ENCODE measurements at places on chromosomes 2 and 18.

GRCh38 chr2:158586491-158586890, 129.7 kb downstream of the PKP4 start:
- DNase-seq, result no peak

- DNase-seq, result no peak
Observed at GRCh38 chr18:25042641-25043051, 309.3 kb downstream of the ZNF521 start.

DNA sequence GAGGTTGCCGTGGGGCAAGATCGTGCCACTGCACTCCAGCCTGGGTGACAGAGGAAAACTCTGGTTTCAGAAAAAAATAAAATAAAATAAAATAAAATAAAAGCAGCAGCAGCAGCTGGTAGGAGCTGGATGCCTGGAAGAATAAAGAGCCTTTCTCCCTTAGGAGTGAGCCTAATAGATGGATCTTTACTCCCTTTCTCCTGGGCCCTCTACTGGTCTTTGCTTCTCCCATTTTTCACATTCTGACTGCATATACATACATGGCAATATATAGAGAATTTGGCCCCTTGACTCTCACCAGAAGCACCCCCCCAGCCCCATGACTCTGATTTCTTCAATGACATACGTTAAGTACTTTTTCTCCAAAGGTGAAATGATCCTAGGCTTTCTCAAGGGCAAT, 9.8 kb upstream of the MALT1 start:
- DNase-seq, result no peak

DNA sequence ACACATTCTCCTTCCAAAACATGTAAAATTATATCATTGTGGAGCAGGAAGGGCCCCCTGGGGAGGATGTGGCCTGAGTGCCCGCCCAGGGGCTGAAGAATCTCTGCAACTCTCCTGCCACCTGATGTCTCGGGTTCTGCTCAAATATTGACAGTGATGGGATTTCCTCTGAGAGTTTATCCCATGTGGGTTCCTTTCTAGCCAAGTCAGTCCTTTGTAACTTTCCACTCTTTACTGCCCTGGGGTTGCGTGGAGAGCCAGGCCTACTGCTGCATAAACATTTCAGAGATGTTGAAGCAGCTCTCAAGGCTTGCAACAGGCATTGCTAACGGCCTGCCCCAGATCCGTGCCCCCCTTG, 4.0 kb upstream of the RAB17 start:
- DNase-seq, result no peak

DNA sequence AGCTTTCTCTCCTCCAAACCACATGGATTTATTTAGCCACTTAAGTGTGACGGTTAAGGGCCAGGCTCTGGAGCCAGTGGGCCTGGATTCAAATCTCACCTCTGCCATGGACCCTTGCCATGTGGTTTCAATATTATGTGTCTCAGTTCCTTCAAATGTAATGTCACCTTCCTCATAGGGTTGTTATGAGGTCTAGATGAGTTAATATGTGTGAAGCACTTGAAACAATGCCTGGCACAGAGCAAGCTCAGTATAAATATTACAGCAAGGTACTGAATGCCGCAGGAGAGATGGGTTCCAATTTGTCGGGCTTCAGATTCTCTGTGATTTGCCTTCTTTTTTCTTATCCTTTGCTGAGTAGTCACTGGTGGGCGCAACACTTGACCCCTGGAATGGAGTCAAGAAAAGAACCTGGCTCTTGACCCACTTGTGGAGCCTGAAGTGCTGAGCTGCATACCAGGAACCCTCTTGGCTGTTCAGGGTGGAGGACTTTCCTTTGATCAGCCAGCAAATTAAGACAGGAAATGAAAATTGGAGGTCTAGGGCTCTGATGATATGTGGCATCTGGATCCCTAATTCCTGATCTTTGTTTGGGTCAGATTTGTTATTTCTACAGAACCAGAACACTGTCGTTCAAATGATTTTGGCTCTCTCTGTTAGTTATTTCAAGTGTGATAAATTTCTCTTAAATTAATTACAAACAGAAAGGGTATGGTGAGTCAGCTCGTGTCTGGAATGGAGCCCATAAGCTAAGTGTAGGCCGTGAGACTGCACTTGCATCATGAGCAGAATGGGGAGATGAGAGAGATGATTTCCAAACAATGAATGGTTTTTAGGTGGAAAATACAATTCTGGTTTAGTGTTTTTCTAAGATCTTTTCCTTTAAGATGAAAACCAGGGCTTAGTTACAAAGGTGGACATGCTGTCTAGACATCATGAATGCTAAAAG, 293.0 kb downstream of the KCNS3 start:
- no peak for DNase-seq

GRCh38 chr2:1676913-1677820, 67.1 kb downstream of the PXDN start:
- DNase-seq, result no peak

- DNase-seq, result no peak
Observed at GRCh38 chr2:33278245-33278943, 198.1 kb upstream of the RASGRP3 start.

GRCh38 chr2:219266886-219267285, 12.3 kb upstream of the DNAJB2 start:
- DNase-seq, result no peak

DNA sequence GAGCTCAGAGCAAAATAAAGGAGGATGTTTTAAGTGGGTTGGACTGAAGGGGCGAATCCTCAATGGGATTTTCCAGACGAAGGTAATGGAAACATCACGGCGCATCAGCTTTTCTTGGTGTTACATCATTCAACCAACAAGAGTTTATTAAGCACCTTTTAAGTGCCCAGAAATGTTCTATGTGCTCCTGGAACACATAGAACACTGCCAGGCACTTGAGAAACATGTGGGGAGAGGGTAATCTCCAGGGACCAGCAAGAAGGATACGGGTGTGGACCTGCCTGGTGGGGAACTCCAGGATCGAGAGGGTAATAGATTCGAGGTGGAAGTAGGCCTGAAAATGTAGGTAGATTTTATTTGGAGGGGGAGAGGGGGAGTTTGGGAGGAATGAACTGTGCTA, 168.6 kb downstream of the PRKCE start:
- no peak for DNase-seq

DNA sequence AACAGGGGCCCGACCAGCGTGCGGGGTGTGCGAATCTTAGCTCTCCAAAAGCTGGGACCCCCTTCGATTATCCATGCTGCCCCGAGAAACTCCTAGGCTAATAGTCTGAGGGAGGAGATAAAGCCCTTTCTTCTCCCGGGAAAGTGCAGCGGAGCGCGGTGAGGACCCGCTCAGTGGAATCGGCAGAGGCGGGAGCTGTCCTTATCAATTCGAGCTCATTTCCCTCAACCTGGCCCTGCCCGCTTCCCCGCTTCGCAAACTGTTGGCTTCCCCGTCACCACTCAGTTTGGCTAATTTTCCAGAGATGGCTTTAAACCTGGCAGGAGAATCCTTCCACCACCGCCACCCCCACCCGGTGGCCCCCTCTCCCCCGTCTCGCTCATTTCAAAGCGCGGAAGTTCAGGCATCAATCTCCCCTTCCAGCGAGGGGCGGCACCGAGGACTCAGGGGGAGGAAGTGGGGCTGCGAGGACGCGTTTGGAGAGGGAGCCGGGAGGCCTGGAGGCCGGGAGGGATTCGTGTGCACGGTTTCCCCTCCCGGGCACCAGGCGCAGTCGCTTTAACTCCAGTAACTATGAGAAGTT, 1.6 kb downstream of the KLHL14 start:
- DNase-seq, result no peak

GRCh38 chr2:102487761-102488462, 14.9 kb downstream of the SLC9A4 start:
- DNase-seq, result peak; percentile 58

- DNase-seq, result no peak
Observed at GRCh38 chr18:69999656-70000055, 52.0 kb upstream of the CD226 start.

- DNase-seq, result no peak
Observed at GRCh38 chr2:125424266-125424785, 1231.6 kb upstream of the GYPC start.

- no peak for DNase-seq
Observed at GRCh38 chr18:30376515-30376914, 666.0 kb downstream of the DSC3 start.

- DNase-seq, result no peak
Observed at GRCh38 chr2:217948897-217949296, 53.9 kb downstream of the TNS1 start.

GRCh38 chr2:193428336-193428818, 1233.6 kb upstream of the TMEFF2 start:
- DNase-seq, result no peak
